ENCODE measurements at places on chromosomes 4 and X. TPM values are rescaled to one million over a fixed set of nuclear protein-coding genes. Genes with fewer than 3 reads are reported as not detected.

DNA sequence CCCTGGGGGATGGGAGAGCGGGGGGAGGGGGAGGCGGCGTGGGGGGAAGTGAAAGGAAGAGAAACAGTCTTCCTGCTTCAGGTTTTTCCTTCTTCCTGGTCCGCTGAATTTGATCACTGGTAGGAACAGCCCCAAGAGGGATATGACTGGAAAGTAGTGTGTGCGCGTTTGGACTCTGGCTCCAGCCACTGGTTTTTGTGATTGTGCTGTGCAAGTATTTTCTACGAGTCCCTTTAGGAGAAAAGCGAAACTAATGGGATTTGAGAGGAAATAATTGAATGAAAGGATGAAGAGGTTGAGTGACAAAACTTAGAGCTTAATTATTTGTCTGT lies 836 bp downstream of the PRRG1 start:
- DNase-seq = no peak

DNA sequence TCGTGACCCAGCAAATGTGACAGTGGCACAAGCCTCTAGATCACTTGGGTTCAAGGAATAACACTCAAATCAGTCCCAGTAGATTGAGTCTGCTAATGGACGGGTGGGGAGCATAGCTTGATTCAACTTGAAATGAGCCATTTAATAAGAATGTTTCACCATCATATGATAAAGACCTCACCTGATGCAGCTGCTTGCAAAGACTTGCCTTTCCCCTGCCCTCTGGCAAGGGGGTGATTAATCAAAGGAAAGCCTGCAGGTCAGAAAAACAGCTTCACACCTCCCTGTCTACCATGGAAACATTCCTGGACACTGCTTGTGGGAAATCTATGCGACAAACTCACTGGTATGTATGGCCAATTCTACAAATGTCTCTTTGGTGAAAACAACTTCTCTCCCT lies 54.5 kb downstream of the CD99L2 start:
- DNase-seq = no peak

- no peak for DNase-seq
Measured at GRCh38 chr4:143019351-143019750, 165.4 kb upstream of the USP38 start.

- DNase-seq = peak; percentile 59
Measured at GRCh38 chrX:38214551-38215531, 5.8 kb downstream of the SRPX start.

DNA sequence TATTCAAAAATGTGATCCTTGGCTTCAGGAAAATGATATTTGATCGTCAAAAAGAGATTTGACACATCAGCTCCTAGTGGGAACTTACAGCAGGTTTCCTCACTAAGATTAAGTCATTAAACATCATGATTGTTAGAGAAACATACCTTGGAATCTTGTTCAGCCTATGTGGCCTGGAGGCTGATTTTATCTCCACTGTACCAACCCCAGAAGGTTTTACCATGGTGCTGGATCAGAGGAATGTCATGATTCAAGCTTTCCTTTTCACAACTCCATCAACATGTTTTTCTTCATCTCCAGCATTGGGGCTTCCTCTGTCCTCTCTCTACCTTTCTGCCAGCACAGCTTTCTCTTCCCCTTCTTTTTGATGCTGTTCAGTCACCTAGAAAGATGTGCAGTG lies 68.4 kb upstream of the MID1IP1 start:
- DNase-seq = no peak

PABPC4L gene
- 7.6 TPM for polyA plus RNA-seq

SLC9B1 gene
- 2.2 TPM for polyA plus RNA-seq

CENPI gene
- polyA plus RNA-seq = 4.3 TPM

Data from muscle of back (tissue), 13 donors.